ENCODE measurements at places on chromosomes 16 and 17.

GRCh38 chr16:24997665-24998064 lies 17.5 kb downstream of the ARHGAP17 start:
- no peaks in the 10 kb centered on the region for H3K27me3 ChIP-seq
- H3K36me3 ChIP-seq = peaks cover 10% of the 10 kb centered on the region
- H3K27ac ChIP-seq = peak overlapping the region; percentile 60

GRCh38 chr17:17494499-17494869 lies 1.7 kb downstream of the RASD1 start:
- DNase-seq = no peak
- peaks cover 15% of the 10 kb centered on the region for H3K27me3 ChIP-seq
- no peak overlapping the region for H3K27ac ChIP-seq
- H3K4me1 ChIP-seq = peaks cover 21% of the 10 kb centered on the region
- H3K36me3 ChIP-seq = peaks cover 39% of the 10 kb centered on the region

DNA sequence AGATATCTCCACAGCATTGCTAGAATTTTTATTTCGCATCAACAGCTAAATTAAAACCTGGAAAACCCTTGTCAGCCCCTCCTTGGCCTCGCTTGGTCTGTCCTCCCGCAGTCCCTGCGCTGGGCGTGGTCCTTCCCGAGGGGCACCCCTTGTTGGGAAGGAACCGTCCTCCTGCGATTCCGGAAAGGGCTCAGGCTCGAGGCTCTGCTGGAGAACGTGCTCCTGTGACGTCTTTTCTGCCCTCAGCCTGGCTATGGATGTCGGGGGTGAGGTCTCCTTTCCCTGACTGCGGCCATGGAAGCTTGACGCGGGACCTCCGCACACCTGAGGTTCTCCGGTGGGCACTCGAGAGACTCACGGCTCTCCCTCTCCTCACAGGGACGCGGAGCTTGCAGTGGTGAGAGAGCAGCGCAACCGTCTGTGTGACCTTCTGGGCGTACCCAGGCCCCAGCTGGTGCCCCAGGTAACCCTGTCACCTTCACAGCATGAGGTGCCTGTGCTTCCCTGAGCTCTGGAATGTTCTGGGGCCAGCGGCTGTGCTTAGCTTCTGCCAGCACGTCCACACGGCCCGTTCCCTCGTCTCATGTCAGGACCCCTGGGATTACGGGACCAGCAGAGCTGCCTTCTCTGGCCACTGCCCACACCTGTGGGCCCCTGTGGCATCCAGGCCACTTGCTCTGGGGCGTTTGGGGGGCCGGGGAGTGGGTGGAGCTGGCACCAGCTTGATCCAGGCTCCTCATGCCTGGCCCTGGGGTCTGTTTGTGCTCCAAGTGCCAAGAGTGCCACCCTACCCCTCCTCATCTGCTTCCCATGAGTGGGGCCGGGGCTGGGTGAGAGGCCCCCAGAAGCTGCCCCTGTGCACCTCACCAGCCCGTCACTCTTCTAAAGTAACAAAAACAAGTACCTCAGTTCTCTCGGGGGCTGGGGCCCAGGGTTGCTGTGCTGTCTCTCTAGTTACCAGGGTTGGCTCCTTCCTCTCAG lies 101.5 kb upstream of the ZNF750 start:
- no peak overlapping the region for H3K27ac ChIP-seq
- H3K36me3 ChIP-seq = peaks cover 98% of the 10 kb centered on the region
- H3K4me1 ChIP-seq = no peaks in the 10 kb centered on the region
- DNase-seq = peak; percentile 26

DNA sequence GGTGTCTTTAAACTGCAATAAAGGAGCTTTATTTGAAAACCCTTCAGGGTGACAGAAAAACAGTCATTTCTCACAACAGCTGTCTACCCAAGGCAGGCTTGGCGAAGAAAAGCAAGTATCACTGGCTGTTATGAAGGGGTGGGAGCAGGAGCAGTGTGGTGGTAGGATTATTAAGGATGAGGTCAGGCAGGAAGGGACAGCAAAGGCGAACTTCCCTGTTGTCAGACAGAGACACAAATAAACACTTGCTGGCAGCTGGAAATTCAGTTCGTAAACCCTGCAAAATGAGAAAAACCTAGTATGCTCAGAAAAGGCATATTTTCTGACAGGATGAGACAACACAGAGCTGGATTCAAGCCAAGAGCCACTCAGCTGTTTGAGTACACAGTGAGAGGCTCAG lies 416.3 kb upstream of the CDH5 start:
- no peaks in the 10 kb centered on the region for H3K27me3 ChIP-seq
- no peaks in the 10 kb centered on the region for H3K4me1 ChIP-seq
- no peak overlapping the region for H3K27ac ChIP-seq
- DNase-seq = no peak
- no peak overlapping the region for H3K4me3 ChIP-seq
- H3K36me3 ChIP-seq = no peaks in the 10 kb centered on the region

GRCh38 chr17:81939881-81940385 lies 2.8 kb upstream of the PYCR1 start:
- no peak for DNase-seq
- H3K36me3 ChIP-seq = peaks cover 18% of the 10 kb centered on the region
- H3K27me3 ChIP-seq = peaks cover 11% of the 10 kb centered on the region
- peaks cover 24% of the 10 kb centered on the region for H3K4me1 ChIP-seq
- H3K27ac ChIP-seq = no peak overlapping the region
- no peak overlapping the region for H3K4me3 ChIP-seq

DNA sequence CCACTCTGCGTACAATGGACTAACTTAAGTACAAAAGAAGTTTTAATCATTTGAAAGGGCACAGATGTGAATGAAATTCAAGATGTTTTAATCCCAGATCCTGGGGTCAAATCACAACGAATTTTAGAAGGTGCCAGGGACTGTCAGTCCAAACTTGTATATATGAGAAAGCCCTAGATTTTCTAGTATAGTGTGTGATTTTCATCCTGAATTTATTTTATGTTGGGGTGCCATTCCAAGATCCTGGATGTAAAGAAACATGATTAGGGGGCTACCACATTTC lies 64.3 kb downstream of the TUBD1 start:
- peak overlapping the region; percentile 99 for H3K27ac ChIP-seq
- no peak for DNase-seq
- H3K4me3 ChIP-seq = peak overlapping the region; percentile 78
- H3K36me3 ChIP-seq = peaks cover 64% of the 10 kb centered on the region

GRCh38 chr16:66547101-66547989 lies 2.6 kb downstream of the TK2 start:
- H3K27ac ChIP-seq = peak overlapping the region; percentile 14
- H3K27me3 ChIP-seq = no peaks in the 10 kb centered on the region
- peaks cover under 1% of the 10 kb centered on the region for H3K36me3 ChIP-seq
- DNase-seq = no peak
- H3K4me3 ChIP-seq = no peak overlapping the region
- H3K4me1 ChIP-seq = peaks cover 50% of the 10 kb centered on the region

DNA sequence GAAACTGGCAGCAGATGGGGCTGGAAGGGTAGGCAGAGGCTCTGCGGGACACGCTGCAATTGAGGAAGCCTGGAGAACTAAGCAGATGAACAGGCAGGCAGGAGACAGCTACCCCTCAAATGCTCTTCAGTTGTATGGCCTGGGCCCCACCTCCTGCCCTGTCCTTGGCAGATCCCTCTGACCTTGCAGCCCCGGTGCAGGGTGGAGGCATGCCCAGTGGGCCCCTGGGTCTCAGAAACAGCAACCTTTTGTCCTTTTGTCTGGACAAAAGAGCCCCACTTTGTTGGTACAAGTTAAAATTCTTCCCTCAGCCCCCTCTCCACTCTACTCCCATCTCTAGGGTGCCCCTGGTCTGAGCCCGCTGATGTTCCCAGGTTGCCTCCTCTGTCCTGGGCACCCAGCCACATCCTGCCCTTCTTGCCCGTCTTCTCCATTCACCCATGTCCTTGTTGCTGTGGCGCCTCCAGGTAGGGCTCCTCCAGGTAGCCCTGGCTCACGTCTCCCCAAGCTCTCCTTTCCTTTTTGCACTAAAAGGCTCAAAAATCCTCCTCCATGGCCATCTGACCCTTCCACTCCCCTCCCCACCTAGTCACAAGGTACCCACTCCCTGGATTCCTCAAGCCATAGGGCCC lies 136.8 kb downstream of the CLEC16A start:
- peaks cover 72% of the 10 kb centered on the region for H3K36me3 ChIP-seq
- H3K4me1 ChIP-seq = peaks cover 90% of the 10 kb centered on the region
- H3K27me3 ChIP-seq = no peaks in the 10 kb centered on the region
- H3K27ac ChIP-seq = peak overlapping the region; percentile 85
- H3K4me3 ChIP-seq = no peak overlapping the region

GRCh38 chr17:81253358-81254131 lies 14.4 kb downstream of the NDUFAF8 start:
- DNase-seq = peak; percentile 70
- peaks cover 3% of the 10 kb centered on the region for H3K4me1 ChIP-seq
- no peaks in the 10 kb centered on the region for H3K27me3 ChIP-seq

DNA sequence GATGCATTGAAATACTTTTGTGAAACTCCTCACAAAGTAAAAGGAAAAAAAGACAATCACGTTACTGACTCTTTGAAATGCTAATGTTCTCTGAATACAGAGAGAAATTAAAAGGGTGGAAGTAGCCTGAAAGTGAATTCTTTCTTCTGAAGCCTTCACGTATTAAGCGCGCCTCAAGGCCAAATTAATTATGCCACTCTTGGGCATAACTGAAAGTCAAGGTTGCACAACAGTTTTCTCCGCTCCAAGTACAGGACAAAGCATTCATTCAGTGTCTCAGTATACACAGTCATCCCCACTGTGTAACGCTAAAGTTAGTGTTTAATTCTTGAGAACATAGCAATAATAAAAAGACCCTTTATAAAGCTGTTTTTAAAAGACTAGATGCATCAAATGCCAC lies 21.5 kb downstream of the PARN start:
- no peak for DNase-seq
- H3K4me1 ChIP-seq = no peaks in the 10 kb centered on the region
- H3K4me3 ChIP-seq = no peak overlapping the region

GRCh38 chr16:77332792-77333191 lies 102.0 kb downstream of the ADAMTS18 start:
- no peak for DNase-seq
- no peak overlapping the region for H3K4me3 ChIP-seq
- H3K4me1 ChIP-seq = peaks cover 15% of the 10 kb centered on the region
- peaks cover 15% of the 10 kb centered on the region for H3K27me3 ChIP-seq
